Ovary (tissue), 10 donors: ENCODE measurements at places on chromosomes 12 and 14. TPM values are rescaled to one million over a fixed set of nuclear protein-coding genes. Genes with fewer than 3 reads are reported as not detected.

- no peaks in the 10 kb centered on the region for H3K27me3 ChIP-seq
- peak overlapping the region; percentile 47 for H3K4me3 ChIP-seq
- no peaks in the 10 kb centered on the region for H3K4me1 ChIP-seq
- no peak overlapping the region for H3K27ac ChIP-seq
- no peaks in the 10 kb centered on the region for H3K36me3 ChIP-seq
Measured at GRCh38 chr12:121673013-121673511, 3.6 kb upstream of the MORN3 start.

GRCh38 chr14:25197885-25198284, 147.9 kb upstream of the STXBP6 start:
- no peak overlapping the region for H3K4me3 ChIP-seq
- no peaks in the 10 kb centered on the region for H3K36me3 ChIP-seq
- DNase-seq = no peak
- no peaks in the 10 kb centered on the region for H3K27me3 ChIP-seq
- H3K27ac ChIP-seq = no peak overlapping the region

- no peaks in the 10 kb centered on the region for H3K36me3 ChIP-seq
- H3K27ac ChIP-seq = no peak overlapping the region
- no peaks in the 10 kb centered on the region for H3K27me3 ChIP-seq
- DNase-seq = no peak
- no peaks in the 10 kb centered on the region for H3K4me1 ChIP-seq
Measured at GRCh38 chr12:85000729-85001128, 35.3 kb downstream of the TSPAN19 start.

The IGFBP6 gene
- total RNA-seq = 327 TPM

GRCh38 chr14:50812856-50813543, 18.0 kb downstream of the NIN start:
- H3K4me3 ChIP-seq = no peak overlapping the region
- H3K27me3 ChIP-seq = no peaks in the 10 kb centered on the region
- no peak for DNase-seq
- peaks cover 5% of the 10 kb centered on the region for H3K4me1 ChIP-seq

DNA sequence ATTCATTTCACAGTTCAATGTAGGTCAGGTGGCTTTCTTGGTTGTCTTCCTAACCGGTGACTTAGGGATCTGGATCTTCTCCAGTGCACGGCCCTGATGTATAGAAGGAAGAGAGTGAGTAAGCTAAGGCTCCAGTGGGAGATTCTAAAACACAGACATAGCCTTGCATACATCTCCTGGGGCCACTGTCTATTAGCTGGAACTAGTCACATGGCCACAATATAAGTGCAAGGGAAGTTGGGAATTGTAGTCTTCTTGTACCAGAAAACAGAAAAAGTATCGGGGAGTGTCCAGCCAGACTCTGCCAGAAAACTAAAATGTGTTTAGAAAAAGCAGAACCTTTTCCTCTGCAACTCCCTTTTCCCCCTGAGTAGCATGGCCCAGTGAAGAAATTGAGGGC, 531.6 kb downstream of the VRK1 start:
- no peak overlapping the region for H3K4me3 ChIP-seq
- H3K27me3 ChIP-seq = no peaks in the 10 kb centered on the region
- no peaks in the 10 kb centered on the region for H3K4me1 ChIP-seq
- H3K36me3 ChIP-seq = no peaks in the 10 kb centered on the region
- no peak for DNase-seq

- H3K36me3 ChIP-seq = no peaks in the 10 kb centered on the region
- no peak for DNase-seq
Measured at GRCh38 chr12:57796996-57797395, 14.4 kb downstream of the TSFM start.

DNA sequence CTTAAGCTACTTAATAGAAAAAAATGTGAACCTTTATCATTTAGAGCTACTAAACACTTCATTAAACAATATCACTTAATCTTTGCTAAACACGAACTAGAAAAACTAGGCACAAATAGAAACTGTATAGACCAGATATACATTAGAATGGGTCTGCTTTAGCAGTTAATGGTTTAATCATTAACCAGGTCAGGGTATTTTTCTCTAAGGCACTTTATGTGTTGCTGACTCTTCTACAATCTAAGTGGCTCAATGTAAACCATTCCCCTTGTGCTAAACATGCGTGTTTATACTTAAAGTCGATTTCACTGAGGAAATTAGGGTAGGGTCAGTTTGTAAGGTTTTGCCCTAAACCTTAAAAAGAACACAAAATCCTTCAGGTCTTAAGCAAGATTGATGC, 29.7 kb downstream of the TMCC3 start:
- no peak overlapping the region for H3K4me3 ChIP-seq
- no peaks in the 10 kb centered on the region for H3K36me3 ChIP-seq
- no peak for DNase-seq
- peaks cover 13% of the 10 kb centered on the region for H3K4me1 ChIP-seq
- no peaks in the 10 kb centered on the region for H3K27me3 ChIP-seq
- H3K27ac ChIP-seq = no peak overlapping the region

The CMTM5 gene
- 0.48 TPM for total RNA-seq

- no peak for DNase-seq
- H3K4me3 ChIP-seq = no peak overlapping the region
- no peaks in the 10 kb centered on the region for H3K27me3 ChIP-seq
- H3K27ac ChIP-seq = no peak overlapping the region
- no peaks in the 10 kb centered on the region for H3K4me1 ChIP-seq
- H3K36me3 ChIP-seq = no peaks in the 10 kb centered on the region
Measured at GRCh38 chr12:71954083-71954778, 15.6 kb downstream of the TPH2 start.

DNA sequence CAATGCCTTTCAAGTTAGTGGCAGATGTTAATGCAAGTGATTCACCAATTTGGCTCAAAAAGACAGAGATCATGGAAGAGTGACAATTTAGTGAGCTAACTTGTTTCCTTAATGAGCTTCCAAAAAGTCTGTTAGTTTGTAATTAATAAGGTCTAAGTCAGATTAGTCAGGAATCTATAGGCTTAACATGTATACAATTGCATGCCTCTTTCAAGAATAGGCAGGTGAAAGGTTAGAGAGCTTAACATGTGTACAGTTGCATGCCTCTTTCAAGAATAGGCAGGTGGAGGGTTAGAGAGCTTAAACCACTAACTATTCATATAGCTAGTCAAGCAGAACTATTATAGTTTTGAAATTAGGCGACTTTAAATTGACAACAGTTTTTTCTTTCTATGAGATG, 663.8 kb downstream of the C12orf50 start:
- no peaks in the 10 kb centered on the region for H3K4me1 ChIP-seq
- H3K27me3 ChIP-seq = no peaks in the 10 kb centered on the region
- no peak overlapping the region for H3K27ac ChIP-seq
- no peak overlapping the region for H3K4me3 ChIP-seq
- no peaks in the 10 kb centered on the region for H3K36me3 ChIP-seq

DNA sequence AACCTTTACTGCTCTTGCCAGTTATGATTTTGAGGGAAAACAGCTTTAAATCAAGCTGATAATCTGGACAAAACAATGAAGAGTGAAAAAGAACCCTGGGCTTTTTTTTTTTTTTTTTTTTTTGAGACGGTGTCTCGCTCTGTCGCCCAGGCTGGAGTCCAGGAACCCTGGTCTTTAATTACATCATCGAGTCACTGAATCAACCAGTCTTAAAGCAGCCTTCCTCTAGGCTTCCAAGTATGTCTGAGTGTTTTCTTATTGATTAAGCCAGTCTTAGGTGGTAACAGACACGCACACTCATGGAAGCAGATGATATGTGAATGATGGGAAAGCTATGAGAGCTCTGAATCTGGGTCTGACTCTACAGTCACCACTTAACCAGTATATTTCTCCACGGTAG, 5.9 kb upstream of the VCPKMT start:
- no peaks in the 10 kb centered on the region for H3K36me3 ChIP-seq
- no peak for DNase-seq
- no peak overlapping the region for H3K27ac ChIP-seq
- H3K4me3 ChIP-seq = no peak overlapping the region
- no peaks in the 10 kb centered on the region for H3K27me3 ChIP-seq

DNA sequence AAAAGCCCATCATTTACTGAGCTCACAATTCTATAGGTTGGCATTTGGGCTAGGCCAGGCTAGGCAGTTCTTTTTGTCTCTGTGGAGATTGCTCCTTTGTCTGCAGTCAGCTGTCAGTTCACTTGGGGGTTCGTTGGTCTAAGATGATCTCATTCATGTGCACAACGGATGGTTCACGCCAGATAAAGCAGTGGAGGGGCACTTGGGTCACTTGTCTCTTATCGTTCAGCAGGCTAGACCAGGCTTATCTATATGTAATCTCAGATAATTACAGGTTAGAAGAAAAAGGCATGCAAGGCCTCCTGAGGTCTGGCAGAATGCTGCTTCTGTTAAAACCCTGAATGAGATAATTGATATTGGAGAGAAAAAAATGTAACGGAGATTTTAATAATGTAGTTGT, 119.0 kb upstream of the ATP2B1 start:
- no peak overlapping the region for H3K27ac ChIP-seq
- H3K4me3 ChIP-seq = no peak overlapping the region
- no peak for DNase-seq
- H3K27me3 ChIP-seq = no peaks in the 10 kb centered on the region
- H3K4me1 ChIP-seq = no peaks in the 10 kb centered on the region

DNA sequence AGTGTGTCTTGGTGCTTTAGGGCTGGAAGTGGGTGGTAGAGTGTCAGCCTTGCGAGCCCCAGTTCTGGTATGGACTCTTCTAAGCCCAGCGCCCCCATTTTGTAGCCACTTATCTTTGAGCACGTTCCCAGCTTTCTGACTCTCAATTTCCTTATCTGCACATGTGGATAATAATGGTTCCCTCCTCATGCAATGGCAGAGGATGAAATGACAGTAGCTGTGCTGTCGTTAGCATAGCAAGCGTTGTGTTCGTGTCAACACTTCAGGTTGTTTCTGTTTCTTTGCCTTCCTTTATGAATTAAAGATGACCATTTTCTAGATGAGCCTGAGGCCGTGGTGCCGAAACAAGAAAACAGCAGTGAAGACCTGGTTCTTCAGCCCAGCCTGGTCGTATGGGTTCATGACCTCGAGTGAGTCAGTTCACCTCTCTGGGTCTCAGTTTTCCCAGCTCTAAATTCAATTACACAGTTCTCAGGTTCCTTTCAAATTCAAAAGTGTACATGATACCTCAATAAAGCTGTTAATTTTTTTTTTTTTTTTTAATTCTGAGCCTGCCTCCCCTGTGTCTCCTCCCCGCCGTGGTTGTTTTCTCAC, 233.0 kb downstream of the SLC41A2 start:
- no peak for DNase-seq
- H3K4me1 ChIP-seq = no peaks in the 10 kb centered on the region
- no peak overlapping the region for H3K4me3 ChIP-seq
- H3K27me3 ChIP-seq = no peaks in the 10 kb centered on the region
- H3K27ac ChIP-seq = no peak overlapping the region

DNA sequence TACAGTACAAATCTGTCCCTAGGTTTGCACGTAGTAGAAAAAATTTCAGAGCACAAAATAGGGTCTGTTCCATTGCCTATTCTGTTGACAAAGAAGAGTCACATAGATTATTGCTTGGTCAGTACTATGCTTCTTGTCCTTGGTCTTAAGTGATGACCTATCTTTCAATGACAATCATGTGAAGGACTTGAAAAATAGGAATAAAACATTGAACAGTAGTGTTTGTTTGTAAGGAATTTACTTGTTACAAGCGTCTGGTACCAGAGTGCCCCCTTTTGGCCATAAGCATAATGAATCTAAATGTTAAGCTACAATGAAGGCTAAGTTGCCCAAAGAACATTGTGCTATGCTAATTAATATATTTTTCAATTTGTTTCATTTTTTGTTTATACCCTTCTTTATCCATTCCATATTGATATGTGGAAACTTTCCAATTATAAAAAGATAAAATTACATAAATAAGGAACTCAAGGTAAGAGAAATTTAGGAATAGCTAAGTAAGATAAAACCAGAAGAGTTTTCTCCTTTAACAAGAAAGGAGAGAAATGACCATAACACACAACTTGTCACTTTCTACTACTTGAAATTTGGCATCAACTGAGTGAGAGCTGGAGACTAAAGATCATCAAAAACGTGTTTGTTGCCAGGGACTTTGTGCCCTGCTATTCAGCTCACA, 204.7 kb downstream of the EPS8 start:
- H3K27ac ChIP-seq = no peak overlapping the region
- no peaks in the 10 kb centered on the region for H3K27me3 ChIP-seq
- H3K36me3 ChIP-seq = no peaks in the 10 kb centered on the region

- no peak overlapping the region for H3K27ac ChIP-seq
- no peaks in the 10 kb centered on the region for H3K36me3 ChIP-seq
- no peaks in the 10 kb centered on the region for H3K27me3 ChIP-seq
Measured at GRCh38 chr12:106134294-106134949, 4.3 kb downstream of the NUAK1 start.

DNA sequence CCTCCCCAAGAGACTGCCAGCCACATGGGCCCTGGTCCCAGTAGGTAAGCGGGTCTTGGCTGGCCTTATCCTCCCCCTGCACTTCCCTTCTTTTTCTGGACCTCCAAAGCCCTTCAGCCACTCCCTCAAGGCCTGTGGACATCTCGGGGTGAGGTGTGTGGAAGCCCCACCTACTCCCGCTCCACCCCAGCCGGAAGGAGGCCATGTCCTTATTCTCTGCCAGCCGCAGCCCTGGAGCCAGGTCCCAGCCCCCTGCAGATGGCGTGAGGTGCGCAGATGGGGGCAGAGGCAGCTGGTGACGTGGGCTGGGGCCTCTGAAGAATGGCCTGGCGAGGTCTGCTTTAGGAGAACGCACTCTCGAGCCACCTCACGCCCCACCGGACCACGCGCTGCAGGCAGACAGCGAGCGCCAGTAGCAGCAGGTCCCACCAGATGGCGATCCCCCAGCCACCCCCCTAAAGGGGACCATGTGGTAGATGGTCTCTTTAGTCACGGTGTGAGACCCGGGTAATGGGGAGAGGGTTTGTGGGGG, 167.1 kb downstream of the TSPAN9 start:
- DNase-seq = no peak
- H3K4me3 ChIP-seq = no peak overlapping the region
- H3K4me1 ChIP-seq = peaks cover 3% of the 10 kb centered on the region
- H3K27ac ChIP-seq = no peak overlapping the region

DNA sequence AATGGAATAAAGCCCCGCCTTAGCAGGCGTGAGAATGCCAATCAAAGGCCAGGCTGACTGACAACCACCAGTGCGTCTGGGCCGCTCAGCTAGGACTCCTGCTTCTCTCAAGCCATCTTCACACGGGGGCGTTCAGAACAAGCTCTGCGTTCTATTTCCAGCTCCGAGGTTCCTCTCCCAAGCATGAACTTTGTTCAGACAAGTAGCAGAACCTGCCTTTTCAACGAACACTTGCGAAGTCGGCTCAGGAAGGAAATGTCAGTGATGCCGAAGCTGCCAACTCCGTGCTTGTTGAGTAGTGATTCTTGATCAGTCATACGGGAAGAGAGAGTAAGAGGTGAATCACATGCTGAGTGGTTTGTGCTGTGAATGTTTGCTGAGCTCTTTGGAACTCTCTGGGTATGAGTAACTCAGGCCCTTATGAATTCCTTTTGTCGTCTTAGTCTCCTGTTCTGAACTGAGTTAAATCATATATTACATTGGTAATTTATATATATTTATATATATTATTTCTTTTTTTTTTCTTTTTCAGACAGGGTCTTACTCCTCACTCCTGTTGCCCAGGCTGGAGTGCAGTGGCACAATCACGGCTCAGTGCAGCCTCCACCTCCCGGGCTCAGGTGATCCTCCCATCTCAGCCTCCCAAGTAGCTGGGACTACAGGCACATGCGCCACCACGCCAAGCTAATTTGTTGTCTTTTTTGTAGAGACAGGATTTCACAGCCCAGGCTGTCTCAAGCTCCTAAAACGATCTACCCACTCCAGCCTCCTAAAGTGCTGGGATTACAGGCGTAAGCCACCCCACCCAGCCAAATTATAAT, 29.4 kb upstream of the BCL7A start:
- no peak for DNase-seq
- H3K4me3 ChIP-seq = no peak overlapping the region
- H3K27ac ChIP-seq = no peak overlapping the region
- H3K36me3 ChIP-seq = no peaks in the 10 kb centered on the region
- no peaks in the 10 kb centered on the region for H3K27me3 ChIP-seq

GRCh38 chr14:99683619-99684409, at the start of gene CYP46A1:
TSS of gene CYP46A1 (plus strand) at chr14:99684298. CDS start at chr14:99684418, 120 bp downstream.
- DNase-seq = peak; percentile 100
- H3K27me3 ChIP-seq = no peaks in the 10 kb centered on the region
